Naive thymus-derived CD4-positive, alpha-beta T cell (primary cell): ENCODE measurements at places on chromosomes 7 and 10. TPM values are rescaled to one million over a fixed set of nuclear protein-coding genes. Genes with fewer than 3 reads are reported as not detected.

DNA sequence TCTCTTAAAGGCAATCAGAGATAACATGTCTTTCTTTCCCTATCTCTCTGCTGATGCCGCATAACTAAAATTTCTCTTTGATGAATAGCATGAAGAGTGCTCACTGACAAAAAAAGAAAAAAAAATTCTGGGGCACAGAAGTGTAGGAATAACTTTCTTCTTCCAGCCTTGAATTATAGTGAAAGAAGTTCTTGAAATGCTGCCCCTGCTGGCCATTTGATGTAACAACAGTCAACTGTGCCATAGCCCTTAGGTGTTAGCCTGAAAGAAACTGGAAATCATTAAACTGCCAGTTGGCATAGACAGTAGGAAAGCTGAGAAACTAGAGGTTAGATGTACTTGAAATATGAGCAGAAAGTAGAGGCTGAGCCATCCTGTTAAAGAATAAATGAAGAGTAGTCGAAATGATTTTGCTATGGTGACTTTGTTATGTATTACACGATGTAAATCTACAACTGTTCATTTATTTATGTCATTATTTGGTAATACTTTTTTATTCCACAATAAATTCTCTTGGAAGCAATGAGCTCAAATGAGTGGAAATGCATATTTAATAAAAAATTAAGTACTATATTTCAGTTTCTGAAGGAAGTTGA lies 48.3 kb upstream of the FAM171A1 start:
- DNase-seq = peak; percentile 18

DNA sequence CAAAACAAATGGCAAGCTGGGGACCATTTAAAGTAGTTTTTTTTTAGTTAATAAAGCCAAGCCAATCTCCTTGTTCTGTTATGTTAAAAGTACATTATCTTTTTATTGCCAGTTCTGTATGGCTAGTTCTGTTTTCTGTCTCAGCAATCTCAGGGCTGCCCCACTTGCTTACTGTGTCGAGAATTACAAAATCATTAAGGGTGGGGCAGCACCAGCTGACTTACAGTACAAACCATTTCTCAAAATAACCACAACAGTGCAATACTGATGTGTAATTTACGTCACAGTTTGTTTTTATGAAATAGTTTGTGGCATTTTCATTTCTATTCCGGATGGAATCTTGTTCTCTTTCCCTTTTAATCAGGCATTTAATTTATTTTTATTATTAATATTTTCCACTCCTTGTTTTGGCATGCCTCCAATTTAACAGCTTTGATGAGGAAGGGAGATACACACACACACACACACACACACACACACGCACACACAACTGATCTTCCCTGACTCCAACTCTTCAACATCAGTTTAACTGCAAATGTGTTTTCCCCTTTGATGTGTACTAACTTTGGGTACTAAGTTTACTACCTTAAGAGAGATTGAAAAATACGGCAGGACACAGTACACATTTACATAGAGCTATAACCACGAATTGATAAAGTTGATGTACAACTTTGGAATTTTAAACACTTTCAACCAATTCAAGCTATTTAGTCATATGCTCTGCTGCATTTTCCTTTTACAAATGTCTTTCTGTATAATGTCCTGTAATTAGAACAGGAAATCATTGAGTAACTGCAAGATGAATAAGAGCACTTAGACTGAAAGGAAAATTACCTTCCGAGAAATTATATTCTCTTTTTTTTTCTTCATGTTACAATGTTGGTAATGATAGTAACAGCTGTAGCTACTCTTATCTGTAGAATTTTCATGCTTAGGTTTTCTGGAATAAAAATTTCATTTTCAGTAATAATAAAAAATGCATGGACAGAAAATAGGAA lies 91.5 kb downstream of the ARID5B start:
- DNase-seq = peak; percentile 52

Gene RASA4B
- total RNA-seq = 36.3 TPM

Gene PIK3CG
- total RNA-seq = 25.1 TPM
